Endodermal cell (in vitro differentiated cells): ENCODE measurements at places on chromosomes 4 and X. TPM values are rescaled to one million over a fixed set of nuclear protein-coding genes. Genes with fewer than 3 reads are reported as not detected.

F8A2 gene
- total RNA-seq = not detected in 2 replicates

TRIML2 gene
- 0.32 to 0.63 TPM (median 0.53 TPM) in 3 replicates for total RNA-seq

WWC2 gene
- 104 to 108 TPM (median 106 TPM) in 3 replicates for total RNA-seq

GRCh38 chr4:181529537-181529936 is 713.7 kb upstream of the TENM3 start:
- DNase-seq = no peak
- H3K27ac ChIP-seq = no peak overlapping the region
- H3K36me3 ChIP-seq = no peaks in the 10 kb centered on the region
- H3K27me3 ChIP-seq = no peaks in the 10 kb centered on the region
